Naive B cell (primary cell): ENCODE measurements at places on chromosomes 5 and 9. TPM values are rescaled to one million over a fixed set of nuclear protein-coding genes. Genes with fewer than 3 reads are reported as not detected.
A peak's percentile ranks its signal among the peaks of the same experiment; 100 is the strongest.

The GRXCR2 gene
- polyA plus RNA-seq, result not detected

DNA sequence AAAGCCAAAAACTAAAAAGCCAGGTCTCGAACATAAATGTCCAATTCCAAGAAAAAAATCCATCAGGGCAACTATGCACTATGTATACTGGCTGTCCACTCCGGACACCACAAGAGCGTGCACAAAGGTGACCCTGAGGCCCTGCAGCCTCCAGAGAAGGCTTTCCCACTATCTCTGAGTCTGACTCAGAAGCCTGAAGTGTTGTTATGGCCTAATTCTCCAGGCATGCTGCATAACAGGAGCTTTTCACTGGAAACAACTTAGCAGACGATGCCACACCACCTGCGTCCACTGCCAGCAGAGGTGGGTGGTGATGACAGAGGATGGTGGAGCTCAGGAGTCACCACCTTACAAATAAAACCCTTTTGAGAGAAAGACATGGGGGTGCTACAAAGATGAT lies 63.7 kb downstream of the HABP4 start:
- no peaks in the 10 kb centered on the region for H3K4me1 ChIP-seq
- H3K27ac ChIP-seq, result no peak overlapping the region
- H3K27me3 ChIP-seq, result peaks cover 4% of the 10 kb centered on the region
- peaks cover 10% of the 10 kb centered on the region for H3K36me3 ChIP-seq

DNA sequence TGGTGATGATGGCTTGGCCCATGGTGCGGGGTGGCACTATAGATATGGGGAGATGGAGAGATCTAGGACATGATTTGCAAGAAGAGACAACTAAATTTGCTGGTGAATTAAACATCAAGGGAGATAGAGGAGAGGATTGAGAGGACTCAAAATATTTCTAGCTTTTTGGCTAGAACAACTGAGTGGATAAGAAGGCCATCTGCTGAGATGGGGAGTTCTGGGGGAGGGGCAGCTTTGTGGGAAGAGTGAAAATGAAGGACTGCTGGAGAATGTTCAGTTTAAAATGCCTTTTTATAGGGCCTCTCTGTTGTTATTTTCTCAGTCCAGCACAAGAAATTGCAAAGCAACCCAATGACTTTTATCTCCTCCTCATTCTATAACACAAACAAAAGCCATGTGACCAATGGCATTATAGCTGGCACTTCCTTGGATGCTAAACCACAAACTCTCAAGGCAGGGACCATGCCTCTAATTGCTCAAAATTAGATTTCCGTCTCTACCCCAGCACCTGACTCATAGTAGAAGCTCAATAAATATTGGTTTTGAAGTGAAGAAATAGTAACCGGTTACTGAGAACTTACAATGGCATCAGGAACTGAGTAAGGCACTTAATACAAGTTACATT lies 29.8 kb downstream of the JAKMIP2 start:
- H3K36me3 ChIP-seq, result no peaks in the 10 kb centered on the region
- no peak for DNase-seq

GRCh38 chr9:130857864-130858738 lies 23.0 kb downstream of the ABL1 start:
- H3K27ac ChIP-seq, result peak overlapping the region; percentile 56

The SCGB3A2 gene
- not detected for polyA plus RNA-seq

GRCh38 chr5:18959535-18959934 lies 1028.5 kb downstream of the CDH18 start:
- H3K4me1 ChIP-seq, result no peaks in the 10 kb centered on the region
- H3K27me3 ChIP-seq, result no peaks in the 10 kb centered on the region
- no peaks in the 10 kb centered on the region for H3K36me3 ChIP-seq
- no peak overlapping the region for H3K4me3 ChIP-seq
- H3K27ac ChIP-seq, result no peak overlapping the region

- peaks cover 38% of the 10 kb centered on the region for H3K4me1 ChIP-seq
- no peak for DNase-seq
- no peak overlapping the region for H3K4me3 ChIP-seq
- H3K27me3 ChIP-seq, result peaks cover 30% of the 10 kb centered on the region
- H3K36me3 ChIP-seq, result no peaks in the 10 kb centered on the region
Measured at GRCh38 chr9:134492281-134492691, 149.3 kb upstream of the COL5A1 start.

The PCDHGB3 gene
- polyA plus RNA-seq, result 0.21 TPM

GRCh38 chr9:14869671-14870070 lies 40.6 kb downstream of the FREM1 start:
- H3K4me1 ChIP-seq, result no peaks in the 10 kb centered on the region
- no peak overlapping the region for H3K27ac ChIP-seq
- DNase-seq, result no peak
- peaks cover 5% of the 10 kb centered on the region for H3K27me3 ChIP-seq
- no peak overlapping the region for H3K4me3 ChIP-seq

DNA sequence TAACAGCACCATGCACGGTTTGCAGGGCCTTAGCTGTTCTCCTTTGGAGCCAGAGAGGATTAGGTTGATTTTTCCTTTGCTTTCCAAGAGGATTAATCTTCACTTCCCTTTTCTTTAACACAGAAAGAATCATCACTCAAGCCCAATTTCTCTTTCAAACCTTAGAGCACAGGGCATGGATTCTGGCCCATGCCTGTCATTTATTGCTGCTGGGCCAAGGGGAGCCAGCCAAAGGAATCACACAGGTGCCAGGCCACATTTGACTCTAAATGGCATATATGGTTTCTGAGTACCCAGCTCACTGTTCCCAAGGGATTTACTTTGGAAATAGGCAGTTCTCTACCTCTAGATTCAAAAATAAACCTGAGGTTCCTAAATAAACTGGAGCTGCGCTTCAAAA lies 58.3 kb downstream of the FBXL7 start:
- H3K27me3 ChIP-seq, result no peaks in the 10 kb centered on the region
- no peak overlapping the region for H3K4me3 ChIP-seq
- no peak for DNase-seq
- no peaks in the 10 kb centered on the region for H3K36me3 ChIP-seq

The ADAMTS6 gene
- polyA plus RNA-seq, result 0.49 TPM

DNA sequence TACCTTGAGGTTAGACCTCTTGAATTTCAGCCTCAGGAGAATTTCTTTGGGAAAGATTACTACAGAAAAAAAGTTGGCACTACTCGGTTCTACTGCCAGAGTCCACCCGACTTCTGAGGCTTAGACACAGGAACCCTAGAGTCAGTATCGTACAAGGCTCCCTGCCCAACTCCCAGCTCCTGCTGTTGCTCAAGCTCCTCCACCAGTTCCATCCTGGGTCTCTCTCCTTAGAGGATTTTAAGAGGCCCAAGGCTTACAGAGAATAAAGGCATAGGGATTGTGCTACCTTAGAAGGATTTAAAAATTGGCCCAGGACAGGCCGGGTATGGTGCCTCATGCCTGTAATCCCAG lies 29.0 kb upstream of the SSBP2 start:
- DNase-seq, result no peak
- peaks cover 16% of the 10 kb centered on the region for H3K4me1 ChIP-seq
- H3K27ac ChIP-seq, result peak overlapping the region; percentile 92
- no peak overlapping the region for H3K4me3 ChIP-seq
- no peaks in the 10 kb centered on the region for H3K27me3 ChIP-seq
- H3K36me3 ChIP-seq, result no peaks in the 10 kb centered on the region

The PRUNE2 gene
- polyA plus RNA-seq, result 0.64 TPM

The EXD3 gene
- 4.0 TPM for polyA plus RNA-seq

GRCh38 chr9:111074395-111074794 lies 36.1 kb upstream of the LPAR1 start:
- no peaks in the 10 kb centered on the region for H3K36me3 ChIP-seq
- H3K27ac ChIP-seq, result no peak overlapping the region
- H3K4me3 ChIP-seq, result no peak overlapping the region
- no peak for DNase-seq
- H3K27me3 ChIP-seq, result no peaks in the 10 kb centered on the region

DNA sequence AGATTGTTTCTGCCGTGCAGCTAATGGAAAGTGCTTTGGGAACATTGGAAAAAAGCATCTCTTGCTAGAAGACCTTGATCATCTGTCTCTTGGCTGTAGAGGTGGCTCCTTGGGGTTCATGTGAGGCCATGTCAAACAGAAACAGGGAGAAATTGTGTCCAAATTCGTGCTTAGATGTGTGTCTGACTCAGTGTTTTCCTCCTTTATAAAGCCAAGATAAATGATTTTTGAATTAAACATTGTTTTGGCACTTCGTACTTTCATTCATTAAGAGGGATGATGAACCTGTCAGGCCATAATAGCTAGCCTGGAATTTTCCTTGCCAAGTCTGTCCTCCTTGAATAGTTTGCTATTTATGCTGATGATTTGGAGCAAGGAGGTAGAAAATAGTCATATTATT lies 143.8 kb downstream of the FBXL7 start:
- no peak for DNase-seq
- H3K4me3 ChIP-seq, result no peak overlapping the region

GRCh38 chr5:7886849-7887475 lies 18.0 kb downstream of the MTRR start:
- DNase-seq, result peak; percentile 15
- H3K4me3 ChIP-seq, result no peak overlapping the region
- peaks cover 1% of the 10 kb centered on the region for H3K4me1 ChIP-seq
- no peaks in the 10 kb centered on the region for H3K27me3 ChIP-seq

GRCh38 chr5:147434049-147434448 lies 75.8 kb downstream of the DPYSL3 start:
- no peaks in the 10 kb centered on the region for H3K36me3 ChIP-seq
- DNase-seq, result no peak

DNA sequence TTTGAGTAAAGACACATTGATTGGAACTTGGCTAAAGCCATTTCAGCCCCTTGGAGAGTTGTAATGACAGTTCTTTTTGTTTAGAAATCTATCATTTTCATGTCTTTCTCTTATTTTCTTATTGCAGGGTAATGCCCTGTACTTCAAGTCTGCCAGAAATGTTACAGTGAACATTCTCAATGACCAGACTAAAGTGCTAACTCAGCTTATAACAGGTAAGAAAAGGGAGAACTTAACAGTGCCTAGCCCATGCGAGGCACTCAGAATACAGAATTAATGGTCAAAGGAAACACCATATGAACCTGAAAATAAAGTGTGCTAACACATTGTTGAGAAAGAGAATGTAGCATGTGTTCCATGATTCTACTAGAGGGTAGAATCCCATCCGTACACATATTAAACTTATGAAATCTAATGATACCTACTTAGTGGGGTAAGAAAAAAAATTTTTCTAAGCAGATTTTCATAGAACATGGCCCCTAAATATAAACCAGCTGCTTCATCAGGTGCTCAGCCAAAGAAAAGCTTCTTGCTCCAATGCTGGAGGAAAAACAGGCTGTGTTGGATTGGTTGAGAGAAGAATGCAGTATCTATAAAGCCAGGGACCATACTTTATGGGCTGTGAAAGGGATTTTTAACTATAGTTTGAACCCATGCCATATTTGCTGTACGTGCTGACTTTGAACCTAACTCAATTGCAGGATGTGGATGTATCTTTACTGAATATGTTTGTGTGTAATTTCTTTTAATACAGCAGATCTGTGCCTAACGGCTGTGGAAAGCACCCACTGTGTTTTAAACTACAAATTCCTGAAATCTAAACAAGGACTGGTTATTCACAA lies 260.8 kb upstream of the PPP1R2B start:
- no peaks in the 10 kb centered on the region for H3K36me3 ChIP-seq
- no peak overlapping the region for H3K27ac ChIP-seq
- no peaks in the 10 kb centered on the region for H3K4me1 ChIP-seq
- DNase-seq, result no peak
- H3K4me3 ChIP-seq, result no peak overlapping the region
